ENCODE measurements at places on chromosomes 3 and 15. TPM values are rescaled to one million over a fixed set of nuclear protein-coding genes. Genes with fewer than 3 reads are reported as not detected.

- H3K27me3 ChIP-seq, result no peaks in the 10 kb centered on the region
- DNase-seq, result no peak
- H3K4me3 ChIP-seq, result no peak overlapping the region
- peaks cover 6% of the 10 kb centered on the region for H3K4me1 ChIP-seq
- H3K36me3 ChIP-seq, result no peaks in the 10 kb centered on the region
These were observed 781.2 kb upstream of the GRM7 start for GRCh38 chr3:6079561-6080179.

DNA sequence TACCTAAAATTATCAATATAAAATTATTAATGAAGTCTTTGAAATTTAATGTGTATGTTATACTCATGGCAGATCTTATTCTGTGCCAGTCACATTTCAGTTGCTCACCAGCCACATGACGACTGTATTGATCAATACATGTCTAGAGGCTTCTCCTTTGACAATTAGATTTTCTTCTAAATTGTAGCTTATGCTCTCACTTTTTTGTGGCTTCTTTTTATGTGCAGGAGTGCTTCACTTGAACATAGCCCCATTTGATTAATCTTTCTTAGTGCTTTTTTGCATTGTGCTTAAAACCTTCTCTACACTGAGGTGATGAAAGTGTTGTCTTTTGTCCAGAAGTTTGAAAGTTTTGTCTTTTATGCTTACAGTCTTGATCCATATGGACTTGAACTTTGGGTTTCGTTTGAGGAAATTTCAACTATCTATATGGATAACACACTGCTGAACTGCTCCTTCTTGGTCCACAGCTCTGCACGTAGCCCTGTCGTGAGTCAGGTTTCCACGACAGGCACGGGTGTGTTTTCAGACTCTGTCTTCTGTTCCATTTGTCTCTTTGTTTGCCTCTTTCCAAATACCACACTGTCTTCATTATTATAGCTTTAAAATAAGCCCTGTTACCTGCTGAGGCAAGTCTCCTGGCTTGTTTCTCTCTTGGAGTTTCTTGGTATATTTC is 393.9 kb upstream of the CFAP20DC start:
- H3K27me3 ChIP-seq, result no peaks in the 10 kb centered on the region
- H3K4me1 ChIP-seq, result no peaks in the 10 kb centered on the region
- H3K27ac ChIP-seq, result no peak overlapping the region
- no peak overlapping the region for H3K4me3 ChIP-seq

- H3K27me3 ChIP-seq, result no peaks in the 10 kb centered on the region
- H3K4me3 ChIP-seq, result no peak overlapping the region
- no peaks in the 10 kb centered on the region for H3K4me1 ChIP-seq
- H3K36me3 ChIP-seq, result no peaks in the 10 kb centered on the region
- no peak overlapping the region for H3K27ac ChIP-seq
- no peak for DNase-seq
These were observed 16.9 kb upstream of the PSMD6 start for GRCh38 chr3:64039981-64040733.

GRCh38 chr3:13308380-13308801 is 111.7 kb downstream of the NUP210 start:
- H3K27me3 ChIP-seq, result no peaks in the 10 kb centered on the region
- H3K4me3 ChIP-seq, result no peak overlapping the region
- peaks cover 4% of the 10 kb centered on the region for H3K4me1 ChIP-seq
- no peaks in the 10 kb centered on the region for H3K36me3 ChIP-seq
- peak; percentile 31 for DNase-seq

DNA sequence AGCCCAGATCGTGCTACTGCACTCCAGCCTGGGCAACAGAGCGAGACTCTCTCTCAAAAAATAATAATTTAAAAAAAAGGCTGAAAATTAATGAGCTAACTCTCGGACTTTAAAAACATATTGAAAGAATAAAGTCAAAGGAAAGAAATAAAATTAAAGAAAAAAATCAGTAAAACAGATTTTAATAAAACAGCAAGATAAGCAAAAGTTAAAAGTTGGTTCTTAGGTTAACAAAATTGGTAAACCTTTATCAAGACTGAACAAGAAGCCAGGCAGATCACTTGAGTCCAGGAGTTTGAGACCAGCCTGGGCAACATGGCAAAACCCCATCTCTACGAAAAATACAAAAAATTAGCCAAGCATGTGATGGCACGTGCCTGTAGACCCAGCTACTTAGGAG is 20.7 kb downstream of the TRPM7 start:
- DNase-seq, result no peak
- H3K4me3 ChIP-seq, result no peak overlapping the region
- H3K27ac ChIP-seq, result peak overlapping the region; percentile 43
- H3K27me3 ChIP-seq, result no peaks in the 10 kb centered on the region
- 0 out of 2 replicates have a peak, but pooled peaks cover 2% of the 10 kb centered on the region for H3K4me1 ChIP-seq
- H3K36me3 ChIP-seq, result no peaks in the 10 kb centered on the region

- no peaks in the 10 kb centered on the region for H3K36me3 ChIP-seq
- no peak overlapping the region for H3K4me3 ChIP-seq
- no peak for DNase-seq
- no peaks in the 10 kb centered on the region for H3K27me3 ChIP-seq
- H3K4me1 ChIP-seq, result no peaks in the 10 kb centered on the region
These were observed 515 bp downstream of the EPHA6 start for GRCh38 chr3:96814651-96815567.

DNA sequence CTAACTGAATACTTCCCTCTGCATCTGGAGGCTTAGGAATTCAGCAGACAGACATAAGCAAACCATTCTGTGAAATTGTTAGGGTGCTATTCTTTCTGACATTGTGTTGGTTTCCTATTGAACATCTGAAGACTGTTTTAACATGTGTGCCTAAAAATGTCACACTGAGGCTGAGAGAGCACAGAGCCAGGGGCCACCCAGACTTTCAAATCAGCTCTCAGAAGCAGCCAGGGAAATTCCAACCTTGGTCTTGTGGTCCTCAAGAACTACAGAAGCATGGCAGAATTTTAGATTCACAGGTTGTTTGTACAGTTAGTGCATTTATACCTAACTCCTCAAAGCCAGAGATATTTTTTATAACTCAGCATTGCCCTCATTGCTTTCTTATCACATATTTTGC is 929.2 kb upstream of the CFAP20DC start:
- H3K27ac ChIP-seq, result no peak overlapping the region
- DNase-seq, result no peak
- H3K36me3 ChIP-seq, result no peaks in the 10 kb centered on the region
- H3K4me3 ChIP-seq, result no peak overlapping the region
- H3K27me3 ChIP-seq, result no peaks in the 10 kb centered on the region

GRCh38 chr3:148147903-148148302 is 549.8 kb upstream of the AGTR1 start:
- DNase-seq, result no peak
- H3K36me3 ChIP-seq, result no peaks in the 10 kb centered on the region
- H3K27me3 ChIP-seq, result no peaks in the 10 kb centered on the region
- no peaks in the 10 kb centered on the region for H3K4me1 ChIP-seq
- H3K27ac ChIP-seq, result no peak overlapping the region

- 0 out of 2 replicates have a peak, but pooled peaks cover 2% of the 10 kb centered on the region for H3K36me3 ChIP-seq
- H3K4me1 ChIP-seq, result no peaks in the 10 kb centered on the region
- no peaks in the 10 kb centered on the region for H3K27me3 ChIP-seq
- no peak overlapping the region for H3K27ac ChIP-seq
These were observed 206.7 kb downstream of the THRB start for GRCh38 chr3:24287755-24288450.

DNA sequence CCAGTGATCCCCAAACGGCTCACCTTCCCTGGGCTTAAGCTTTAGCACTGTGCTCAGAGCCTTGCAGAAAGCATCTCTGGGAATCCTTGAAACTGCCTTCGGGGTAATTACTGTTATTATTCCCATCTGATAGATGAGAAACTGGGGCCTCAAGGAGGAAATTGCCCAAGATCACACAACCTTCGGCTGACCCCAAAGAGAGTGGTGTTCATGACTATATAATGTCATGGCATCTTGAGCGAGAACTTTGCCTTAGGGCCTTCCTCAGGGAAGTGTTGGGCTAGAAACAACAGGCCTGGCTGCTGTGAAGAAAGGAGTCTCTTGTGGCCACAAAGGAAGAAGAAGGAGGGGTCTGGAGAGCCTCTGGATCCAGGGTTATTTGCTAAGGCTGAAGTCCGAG is 388.7 kb upstream of the CFAP20DC start:
- H3K4me3 ChIP-seq, result no peak overlapping the region
- no peak overlapping the region for H3K27ac ChIP-seq
- H3K36me3 ChIP-seq, result no peaks in the 10 kb centered on the region
- H3K4me1 ChIP-seq, result no peaks in the 10 kb centered on the region
- DNase-seq, result no peak

DNA sequence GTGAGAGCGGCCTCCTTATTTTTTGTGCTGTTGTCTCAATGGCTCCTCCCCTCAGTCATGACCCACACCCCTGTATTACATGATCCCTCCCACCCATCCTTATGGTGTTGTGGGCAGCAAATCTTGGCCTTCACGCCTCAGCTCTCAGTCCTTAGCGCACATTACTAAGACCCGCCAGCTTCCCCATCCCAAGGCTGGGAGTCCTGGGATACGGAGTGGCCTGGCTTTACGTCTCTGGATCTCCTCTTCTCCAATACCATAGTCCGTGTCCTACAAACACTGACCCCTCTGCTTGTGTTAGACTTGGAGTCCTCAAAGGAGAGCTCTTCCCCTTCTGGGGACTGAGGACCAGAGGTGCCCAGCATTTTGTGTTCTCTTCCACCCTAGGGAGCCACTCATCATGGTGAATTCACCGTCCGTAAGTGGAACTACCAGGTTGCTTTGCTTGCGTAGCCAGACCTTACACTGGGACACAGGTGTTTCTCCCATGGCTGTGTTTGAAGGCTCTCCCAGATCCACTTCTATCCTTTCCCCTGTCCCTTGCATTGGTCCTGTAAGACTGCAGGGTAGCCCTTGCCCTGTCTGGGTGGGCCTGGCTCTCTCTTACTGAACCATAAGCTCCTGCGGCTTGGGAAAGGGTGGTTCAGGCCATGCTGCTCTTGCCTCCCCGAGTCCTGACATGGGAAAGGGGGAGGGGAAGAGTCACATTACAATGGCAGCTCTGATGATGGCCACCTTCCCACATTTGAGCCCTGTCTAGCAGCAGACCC is 13.6 kb downstream of the GRM2 start:
- H3K36me3 ChIP-seq, result no peaks in the 10 kb centered on the region
- H3K27ac ChIP-seq, result no peak overlapping the region
- H3K27me3 ChIP-seq, result no peaks in the 10 kb centered on the region
- no peaks in the 10 kb centered on the region for H3K4me1 ChIP-seq
- H3K4me3 ChIP-seq, result no peak overlapping the region

Gene THSD4
- 0.29 TPM for total RNA-seq

Gene CCR9
- not detected for total RNA-seq

Gene VIPR1
- total RNA-seq, result 3.7 TPM

Gene MEIS2
- 28.7 TPM for total RNA-seq
